ENCODE measurements at places on chromosomes 7 and 10. TPM values are rescaled to one million over a fixed set of nuclear protein-coding genes. Genes with fewer than 3 reads are reported as not detected.

TACR2 gene
- 51.4 TPM for total RNA-seq

GRCh38 chr7:55537458-55537990 lies 34.8 kb downstream of the VOPP1 start:
- no peaks in the 10 kb centered on the region for H3K36me3 ChIP-seq
- H3K4me1 ChIP-seq = peaks cover 36% of the 10 kb centered on the region
- H3K4me3 ChIP-seq = no peak overlapping the region
- no peak overlapping the region for H3K27ac ChIP-seq

DNA sequence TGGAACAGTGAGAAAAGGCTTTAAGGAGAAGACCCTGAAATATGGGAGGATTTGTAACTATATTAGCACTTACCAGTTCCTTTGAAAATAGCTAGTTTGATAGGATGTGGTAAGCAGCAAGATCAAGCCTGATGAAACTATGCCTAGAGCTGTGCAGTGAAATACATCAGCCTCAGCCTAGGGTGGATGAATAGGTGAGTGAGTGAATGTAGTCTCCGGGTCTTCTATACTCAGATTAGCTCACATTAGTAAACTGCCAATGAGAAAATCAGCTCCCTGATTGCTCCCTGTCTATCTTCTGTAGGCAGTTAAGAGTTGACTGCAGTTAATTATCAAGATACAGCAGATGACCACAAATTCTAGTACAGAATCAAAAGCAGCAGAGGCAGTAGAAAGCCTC lies 89.6 kb downstream of the ELAPOR2 start:
- H3K4me3 ChIP-seq = no peak overlapping the region
- no peaks in the 10 kb centered on the region for H3K27me3 ChIP-seq
- H3K4me1 ChIP-seq = peaks cover 6% of the 10 kb centered on the region
- no peak overlapping the region for H3K27ac ChIP-seq
- DNase-seq = no peak

DNA sequence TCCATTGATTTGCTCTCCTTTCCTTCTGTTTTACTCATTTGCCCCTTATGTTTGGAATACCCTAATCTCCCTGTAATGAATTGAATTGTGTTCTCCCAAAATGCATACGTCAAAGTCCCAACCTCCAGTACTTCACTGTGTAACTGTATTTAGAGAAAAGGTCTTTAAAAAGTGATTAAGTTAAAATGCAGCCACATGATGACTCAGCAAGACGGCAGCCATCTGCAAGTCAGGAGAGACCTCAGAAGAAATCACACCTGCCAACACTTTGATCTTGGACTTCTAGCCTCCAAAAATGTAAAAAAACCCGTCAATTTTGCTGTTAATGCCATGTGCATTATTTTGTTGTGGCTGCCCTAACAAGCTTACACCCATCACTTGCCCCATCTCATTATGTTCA lies 85.3 kb upstream of the PCLO start:
- no peaks in the 10 kb centered on the region for H3K27me3 ChIP-seq
- no peak for DNase-seq
- H3K4me3 ChIP-seq = no peak overlapping the region
- H3K36me3 ChIP-seq = no peaks in the 10 kb centered on the region

DNA sequence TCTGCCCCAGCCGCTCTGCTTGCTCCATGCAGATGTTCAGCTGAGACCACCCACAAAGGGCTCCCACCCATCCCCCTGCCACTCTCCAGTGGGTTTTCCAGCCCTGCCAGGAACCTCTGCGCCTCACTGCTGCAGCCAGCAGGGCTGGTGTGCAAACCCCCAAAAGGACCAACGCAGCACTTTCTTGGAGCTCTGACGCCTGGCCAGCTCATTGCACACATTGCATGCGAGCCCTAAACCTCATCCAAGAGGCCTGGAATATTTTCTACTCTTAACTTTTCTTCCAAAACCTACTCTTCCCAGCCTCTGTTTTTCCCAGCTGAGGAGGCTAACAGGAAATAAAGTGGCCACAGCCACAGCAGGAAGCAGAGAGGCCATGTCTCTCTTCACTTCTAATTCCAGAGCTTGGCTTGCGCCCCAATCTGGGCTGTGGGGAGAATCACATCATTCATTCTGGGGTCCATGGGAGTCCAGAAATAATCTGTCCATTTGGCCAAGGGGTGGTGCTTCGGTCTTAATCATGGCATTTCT lies 4.6 kb upstream of the FAM170B start:
- H3K36me3 ChIP-seq = no peaks in the 10 kb centered on the region
- H3K27me3 ChIP-seq = no peaks in the 10 kb centered on the region
- H3K27ac ChIP-seq = peak overlapping the region; percentile 13

NME8 gene
- total RNA-seq = not detected

DNA sequence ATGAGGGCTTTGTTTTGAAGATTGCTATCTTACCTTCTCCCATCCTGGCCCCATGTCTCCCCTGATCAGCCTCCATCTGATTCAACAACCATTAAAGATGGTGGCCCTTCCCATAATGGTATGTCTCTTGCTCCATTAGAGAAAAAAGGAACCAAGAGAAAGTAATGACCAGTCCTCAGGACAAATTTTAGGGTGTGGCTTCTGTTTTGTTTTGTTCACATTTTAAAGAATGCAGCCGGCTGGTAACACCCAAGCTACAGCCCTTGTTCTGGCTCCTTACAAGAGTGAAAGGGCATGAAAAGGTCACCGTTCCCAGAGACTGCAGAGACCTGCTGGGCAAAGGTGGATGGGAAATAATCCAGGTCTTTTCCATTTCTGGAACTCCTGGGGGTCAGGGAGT lies 287.9 kb upstream of the NEBL start:
- no peak overlapping the region for H3K27ac ChIP-seq
- DNase-seq = no peak
- H3K4me1 ChIP-seq = no peaks in the 10 kb centered on the region
- no peak overlapping the region for H3K4me3 ChIP-seq
- H3K36me3 ChIP-seq = no peaks in the 10 kb centered on the region
